Temporal lobe (tissue), 4 donors: ENCODE measurements at places on chromosomes 13 and 19. TPM values are rescaled to one million over a fixed set of nuclear protein-coding genes. Genes with fewer than 3 reads are reported as not detected.

PALM3 gene
- 4.9 TPM for total RNA-seq

LYPD5 gene
- total RNA-seq: 2.7 TPM

GPR18 gene
- total RNA-seq: not detected

PSG4 gene
- not detected for total RNA-seq

FAAP24 gene
- total RNA-seq: 1.5 TPM

CEACAM21 gene
- 0.74 TPM for total RNA-seq

CEBPA gene
- total RNA-seq: 1.2 TPM

MEIOSIN gene
- total RNA-seq: not detected

ADAMTS10 gene
- 31.2 TPM for total RNA-seq
